ENCODE measurements at places on chromosomes 7 and 10.
A peak's percentile ranks its signal among the peaks of the same experiment; 100 is the strongest.

DNA sequence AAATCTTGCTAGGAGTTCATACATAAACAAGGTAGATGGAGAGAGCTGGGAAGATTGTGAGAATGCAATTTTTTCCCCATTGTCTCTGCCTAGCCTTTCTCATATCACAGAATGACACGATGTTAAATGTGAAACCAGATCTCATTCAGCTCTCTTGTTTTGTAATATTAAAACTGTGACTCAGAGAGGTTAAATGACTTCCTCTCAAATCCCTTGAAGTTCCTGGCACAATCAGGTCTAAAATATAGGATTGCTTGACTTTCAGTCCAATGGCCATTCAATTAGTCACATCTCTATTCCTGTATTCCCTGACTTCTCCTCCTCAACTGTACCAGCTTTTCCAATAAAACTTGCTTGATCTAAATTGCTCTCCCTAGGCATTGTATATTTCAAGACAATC is 3.1 kb downstream of the ANKRD22 start:
- peak; percentile 43 for DNase-seq

- no peak for DNase-seq
These were observed 115.7 kb downstream of the PRKAG2 start for GRCh38 chr7:151761231-151761630.

GRCh38 chr10:102435529-102436233 is 3.3 kb upstream of the CUEDC2 start:
- no peak for DNase-seq

DNA sequence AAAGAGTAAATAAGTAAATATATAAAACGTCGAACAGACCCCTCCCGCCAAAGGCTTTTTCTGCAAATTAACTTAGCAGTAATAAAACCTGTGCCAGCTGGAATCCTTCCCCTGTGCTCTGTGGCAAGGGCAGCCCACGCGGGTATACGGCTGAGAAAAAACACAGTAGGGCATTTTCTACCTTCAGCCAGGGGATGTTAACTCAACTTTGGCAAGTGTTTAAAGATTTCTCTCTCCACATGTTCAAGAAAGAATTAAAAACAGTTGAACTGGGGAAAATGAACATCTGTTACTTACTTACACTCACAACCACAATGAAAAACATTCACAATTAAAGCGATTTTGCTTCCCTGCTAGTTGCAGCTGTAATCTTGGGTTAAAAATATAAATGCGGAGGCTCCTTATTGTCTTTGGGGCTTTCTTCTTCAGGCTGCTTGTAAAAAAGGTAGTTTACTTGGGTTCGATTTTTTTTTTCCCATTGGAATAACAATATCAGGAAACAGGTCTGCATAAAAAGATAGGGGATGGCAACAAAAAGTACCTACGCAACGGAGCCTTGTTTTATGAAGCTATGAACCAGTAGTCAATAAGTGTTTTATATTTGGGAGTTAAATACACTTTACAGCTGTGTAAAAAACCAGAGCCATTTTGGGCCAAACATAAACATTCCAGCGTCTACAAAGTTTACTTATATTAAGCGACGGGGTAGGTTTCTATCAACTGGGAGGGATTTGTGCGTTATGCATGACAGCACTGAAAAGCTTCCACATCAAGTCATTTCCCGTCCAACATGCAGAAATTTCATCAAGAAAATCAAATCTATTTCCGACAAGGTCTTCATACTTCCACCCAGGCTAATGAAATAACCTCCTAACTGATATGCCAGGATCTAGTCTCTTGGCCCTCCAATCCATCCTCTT is 132.7 kb downstream of the TAX1BP1 start:
- no peak for DNase-seq

DNA sequence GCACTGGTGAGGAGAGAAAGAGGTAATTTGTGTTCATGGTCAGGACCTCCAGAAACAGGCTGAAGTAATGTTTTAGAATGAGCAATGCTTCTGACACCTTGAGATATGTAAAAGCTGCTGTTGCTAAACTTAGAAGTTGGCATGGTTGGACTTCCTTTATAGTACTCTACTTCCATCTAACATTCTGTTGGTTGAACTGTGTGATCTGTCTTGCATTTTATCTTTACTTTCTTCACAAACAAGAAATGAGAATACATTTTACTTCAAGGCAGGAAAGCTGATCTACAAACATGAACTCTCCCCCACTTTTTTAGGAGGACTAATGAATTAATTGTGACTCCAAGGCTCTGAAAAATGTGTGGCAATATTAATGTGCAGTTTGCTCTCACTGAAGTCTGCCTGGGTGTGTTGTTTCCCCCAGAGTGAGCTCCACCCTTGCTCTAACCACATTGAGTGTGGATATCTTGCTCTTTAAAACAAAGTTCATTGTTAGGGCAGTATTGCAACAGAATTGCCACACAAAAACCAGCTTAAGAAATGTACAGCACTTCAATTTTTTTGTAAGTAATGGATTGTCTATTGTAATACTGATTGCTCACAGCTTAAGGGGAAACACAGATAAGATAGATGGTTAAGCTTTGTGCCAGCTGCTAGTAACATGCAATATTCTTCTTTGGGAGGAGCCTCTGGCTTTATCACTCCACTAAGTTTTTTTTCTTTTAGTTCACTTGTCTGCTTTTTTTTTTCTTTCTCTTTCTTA is 69.0 kb downstream of the ADD3 start:
- peak; percentile 87 for DNase-seq

DNA sequence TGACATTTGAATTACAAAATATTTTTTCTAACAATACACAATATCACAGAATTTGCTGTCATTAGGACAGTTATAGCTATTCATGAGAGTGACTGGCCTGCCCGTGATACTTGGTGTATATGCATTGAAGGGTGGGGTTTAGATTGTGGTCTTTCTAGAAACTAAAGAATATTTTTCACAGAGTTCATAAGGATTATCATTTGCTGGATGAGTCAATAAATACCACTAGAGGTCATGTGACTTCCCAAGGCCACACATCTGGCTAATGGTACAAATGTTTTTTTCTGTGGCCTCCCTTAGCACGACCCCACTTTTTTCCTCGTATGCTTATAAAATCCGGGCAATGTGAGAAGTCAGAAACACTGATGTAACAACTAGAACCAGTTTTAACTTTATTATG is 5.2 kb downstream of the OPTN start:
- DNase-seq = no peak

GRCh38 chr7:1926908-1927306 is 256.8 kb downstream of the ELFN1 start:
- no peak for DNase-seq

- DNase-seq = no peak
These were observed 32.7 kb upstream of the STEAP4 start for GRCh38 chr7:88339195-88339922.

DNA sequence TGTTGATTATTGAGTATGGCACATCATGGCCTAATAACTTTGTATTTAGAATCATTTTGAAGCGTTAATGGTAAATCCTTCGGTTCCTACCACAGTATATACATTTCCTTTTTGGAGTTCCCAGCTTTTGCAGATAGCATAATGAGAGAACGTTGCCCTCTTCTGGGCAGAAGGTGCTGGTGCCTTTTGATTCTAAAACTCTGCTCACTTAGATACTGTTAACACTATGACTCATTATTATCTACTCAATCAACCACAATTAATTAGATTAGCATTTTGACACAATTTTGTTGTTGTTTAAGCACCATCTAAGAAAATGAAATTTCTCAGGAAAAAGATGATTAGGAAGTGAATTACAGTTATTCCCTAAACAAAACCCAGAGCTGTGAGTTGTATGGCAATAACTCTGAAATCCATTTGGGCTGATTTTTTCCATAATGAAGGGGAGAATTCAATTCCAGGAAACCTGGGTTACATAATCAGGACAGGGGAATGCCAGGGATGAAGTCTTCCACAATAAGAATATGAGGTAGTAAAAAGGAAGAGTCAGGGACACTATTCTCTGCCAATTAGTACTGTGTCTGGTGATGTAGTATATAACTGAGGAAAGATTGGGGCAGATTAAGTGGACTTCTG is 11.5 kb upstream of the DLD start:
- peak; percentile 68 for DNase-seq

- peak; percentile 90 for DNase-seq
These were observed 196.4 kb downstream of the FAM107B start for GRCh38 chr10:14578060-14578952.

GRCh38 chr7:138228119-138228518 is 151.9 kb downstream of the AKR1D1 start:
- no peak for DNase-seq
